ENCODE measurements at places on chromosomes 3 and 15.

- H3K36me3 ChIP-seq, result no peaks in the 10 kb centered on the region
- no peak for DNase-seq
- H3K27ac ChIP-seq, result no peak overlapping the region
- H3K27me3 ChIP-seq, result no peaks in the 10 kb centered on the region
- H3K4me1 ChIP-seq, result no peaks in the 10 kb centered on the region
- no peak overlapping the region for H3K4me3 ChIP-seq
Measured at GRCh38 chr3:135041601-135042000, 246.5 kb downstream of the EPHB1 start.

DNA sequence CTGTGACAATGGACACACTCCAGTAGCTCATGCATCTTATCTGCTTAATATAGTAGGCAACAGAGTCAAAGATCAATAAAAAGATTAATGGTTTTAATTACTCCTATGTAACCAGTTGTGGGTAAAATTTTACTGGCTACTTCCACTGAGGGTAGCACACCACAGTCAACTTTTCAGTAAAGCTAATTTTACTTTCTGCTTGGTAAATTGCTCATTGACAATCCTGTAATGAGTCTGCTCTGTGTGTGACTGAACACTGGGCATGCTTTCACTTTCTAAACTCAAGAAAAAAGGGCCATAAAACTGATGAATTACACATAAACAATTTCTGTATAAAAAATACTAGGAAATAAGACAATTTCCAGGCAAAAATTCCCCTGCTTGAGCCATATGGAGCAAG is 838.3 kb downstream of the VGLL3 start:
- no peak for DNase-seq
- H3K27me3 ChIP-seq, result no peaks in the 10 kb centered on the region
- no peaks in the 10 kb centered on the region for H3K36me3 ChIP-seq
- H3K27ac ChIP-seq, result no peak overlapping the region

- DNase-seq, result no peak
- H3K4me1 ChIP-seq, result peaks cover 5% of the 10 kb centered on the region
- no peaks in the 10 kb centered on the region for H3K36me3 ChIP-seq
- H3K4me3 ChIP-seq, result no peak overlapping the region
- no peaks in the 10 kb centered on the region for H3K27me3 ChIP-seq
Measured at GRCh38 chr3:31960793-31961431, 20.1 kb downstream of the OSBPL10 start.

GRCh38 chr3:181808053-181808452 is 96.3 kb downstream of the SOX2 start:
- no peaks in the 10 kb centered on the region for H3K27me3 ChIP-seq
- H3K4me1 ChIP-seq, result no peaks in the 10 kb centered on the region
- no peaks in the 10 kb centered on the region for H3K36me3 ChIP-seq
- no peak for DNase-seq

GRCh38 chr3:126352476-126353454 is 4.4 kb downstream of the KLF15 start:
- H3K4me3 ChIP-seq, result no peak overlapping the region
- H3K36me3 ChIP-seq, result no peaks in the 10 kb centered on the region
- DNase-seq, result no peak

DNA sequence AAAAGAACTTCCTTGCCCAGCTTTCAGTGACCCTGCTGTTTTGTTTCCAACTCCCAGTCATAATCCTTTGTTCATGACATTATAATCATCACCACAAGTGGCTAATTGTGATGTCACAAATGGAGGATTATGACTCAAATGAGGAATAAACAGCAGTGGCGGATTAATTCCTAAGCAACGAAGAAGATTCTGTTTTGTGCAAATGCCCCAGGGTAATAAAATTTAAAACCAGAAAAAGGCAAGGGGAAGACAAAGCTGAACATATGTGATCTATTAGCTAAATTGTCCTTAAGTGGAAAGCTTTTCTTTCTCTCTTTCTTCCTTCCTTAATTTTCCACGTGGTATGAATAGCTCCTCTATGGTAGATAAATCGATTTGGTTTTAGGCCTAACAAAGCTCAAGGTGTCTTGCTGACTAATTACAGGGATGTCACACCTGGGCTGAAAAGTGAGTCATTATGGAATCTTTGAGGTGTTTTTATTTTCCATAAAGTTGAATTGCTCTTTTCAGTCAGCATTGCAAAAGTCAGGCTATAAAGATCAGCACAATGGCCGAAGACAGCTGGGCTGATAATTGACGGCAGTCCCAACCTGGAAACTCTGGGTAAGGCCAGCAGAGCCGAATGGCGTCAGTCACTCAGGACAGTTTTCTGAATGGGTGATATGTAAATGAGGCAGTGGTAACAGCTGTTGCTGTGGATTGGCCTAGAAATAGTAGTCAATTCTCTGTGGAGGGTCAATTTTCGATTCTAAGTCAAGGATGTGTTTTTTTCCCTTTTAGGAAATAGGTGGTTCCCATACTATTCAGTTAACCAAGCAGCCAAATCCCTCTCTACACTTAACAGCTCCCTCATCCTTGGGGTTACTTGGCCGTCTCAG is 121.5 kb downstream of the PTPRG start:
- H3K4me1 ChIP-seq, result no peaks in the 10 kb centered on the region
- H3K27me3 ChIP-seq, result no peaks in the 10 kb centered on the region
- H3K4me3 ChIP-seq, result no peak overlapping the region
- no peaks in the 10 kb centered on the region for H3K36me3 ChIP-seq
- H3K27ac ChIP-seq, result no peak overlapping the region
- no peak for DNase-seq

GRCh38 chr3:157394411-157394810 is 42.2 kb upstream of the PTX3 start:
- no peak for DNase-seq
- H3K4me1 ChIP-seq, result no peaks in the 10 kb centered on the region
- H3K36me3 ChIP-seq, result no peaks in the 10 kb centered on the region
- H3K27me3 ChIP-seq, result no peaks in the 10 kb centered on the region
- no peak overlapping the region for H3K4me3 ChIP-seq
- no peak overlapping the region for H3K27ac ChIP-seq

DNA sequence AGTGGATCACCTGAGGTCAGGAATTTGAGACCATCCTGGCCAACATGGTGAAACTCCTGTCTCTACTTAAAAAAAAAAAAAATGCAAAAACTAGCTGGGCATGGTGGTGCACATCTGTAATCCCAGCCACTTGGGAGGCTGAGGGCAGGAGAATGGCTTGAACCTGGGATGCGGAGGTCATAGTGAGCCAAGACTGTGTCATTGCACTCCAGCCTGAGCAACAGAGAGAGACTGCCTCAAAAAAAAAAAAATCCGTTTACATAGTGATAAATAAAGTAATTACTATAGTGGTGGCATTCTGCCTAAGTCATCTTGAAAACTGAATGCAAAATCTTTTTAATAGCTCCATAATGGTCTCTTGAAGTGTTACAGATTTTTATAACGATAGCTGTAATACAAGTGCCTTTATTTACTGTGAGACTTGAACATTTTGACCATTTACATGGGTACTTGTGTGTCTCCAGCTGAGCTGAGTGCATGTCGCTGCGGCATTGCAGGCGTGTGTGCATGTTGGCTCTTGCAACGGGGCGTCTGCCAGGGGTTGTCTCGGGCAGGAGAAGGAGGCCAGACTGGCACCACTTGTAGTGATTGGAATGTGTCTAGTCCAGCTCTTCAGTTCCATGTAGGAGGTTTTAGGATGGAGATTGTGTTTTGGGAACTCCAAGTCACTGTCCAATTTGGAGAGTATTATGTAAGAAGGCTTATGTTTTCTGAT is 111.9 kb downstream of the IGF1R start:
- no peaks in the 10 kb centered on the region for H3K27me3 ChIP-seq

GRCh38 chr3:50150863-50151686 is 4.0 kb upstream of the SEMA3F start:
- peaks cover 22% of the 10 kb centered on the region for H3K27me3 ChIP-seq
- no peak overlapping the region for H3K4me3 ChIP-seq
- no peaks in the 10 kb centered on the region for H3K36me3 ChIP-seq
- peaks cover 5% of the 10 kb centered on the region for H3K4me1 ChIP-seq
- DNase-seq, result no peak

DNA sequence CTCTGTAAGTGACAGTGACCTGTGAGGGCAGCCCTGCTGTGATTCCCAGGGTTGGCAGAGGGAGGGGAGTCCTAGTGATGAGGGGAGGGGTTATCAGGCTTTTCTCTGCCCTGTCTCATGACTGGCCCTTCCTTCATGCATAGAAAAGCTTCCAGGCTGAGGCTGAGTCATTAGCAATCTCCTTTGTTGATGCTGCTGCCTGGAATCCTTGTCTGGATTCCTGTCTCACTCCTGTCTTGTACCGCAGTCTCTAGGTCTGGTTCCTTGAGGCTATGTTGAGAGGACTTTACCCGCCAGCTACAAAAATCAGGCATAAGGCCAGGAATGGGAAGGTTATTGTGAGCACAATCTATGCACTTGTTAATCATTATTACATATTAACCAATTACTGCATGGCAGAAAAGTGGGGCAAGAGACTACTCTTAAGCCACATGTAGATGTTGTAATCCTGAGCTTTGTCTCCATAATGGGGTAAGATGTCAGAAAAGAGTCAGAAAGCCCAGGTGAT is 7.2 kb downstream of the KLHL6 start:
- no peak for DNase-seq
- peaks cover 35% of the 10 kb centered on the region for H3K36me3 ChIP-seq
- H3K4me3 ChIP-seq, result no peak overlapping the region
- H3K27ac ChIP-seq, result no peak overlapping the region

GRCh38 chr3:135898774-135899173 is 66.8 kb upstream of the PPP2R3A start:
- no peaks in the 10 kb centered on the region for H3K4me1 ChIP-seq
- H3K27me3 ChIP-seq, result no peaks in the 10 kb centered on the region
- no peak overlapping the region for H3K27ac ChIP-seq
- DNase-seq, result no peak
- H3K36me3 ChIP-seq, result no peaks in the 10 kb centered on the region

DNA sequence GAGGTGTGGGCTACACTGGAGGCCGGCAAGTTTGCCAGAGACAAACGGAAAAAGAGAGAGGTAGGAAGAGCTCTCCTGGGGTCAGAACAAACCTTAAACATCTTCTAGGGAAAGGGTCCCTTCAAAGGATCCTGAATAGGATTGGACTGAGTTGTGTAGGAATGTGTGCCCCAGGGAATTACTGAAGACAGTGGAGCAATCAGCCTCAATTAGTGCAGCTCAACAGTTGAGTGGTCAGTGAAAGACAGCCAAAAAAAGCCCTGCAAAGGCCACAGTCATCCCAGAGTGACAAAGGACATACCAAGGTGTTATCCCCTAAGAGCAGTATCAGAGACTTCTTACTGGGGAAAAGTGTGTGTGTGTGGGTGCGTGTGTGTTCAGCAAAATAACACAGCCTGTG is 70.3 kb downstream of the NUP210 start:
- H3K27me3 ChIP-seq, result no peaks in the 10 kb centered on the region
- peaks cover 47% of the 10 kb centered on the region for H3K4me1 ChIP-seq
- no peak overlapping the region for H3K4me3 ChIP-seq
- no peak for DNase-seq

- peak overlapping the region; percentile 4 for H3K4me3 ChIP-seq
- peaks cover 46% of the 10 kb centered on the region for H3K4me1 ChIP-seq
- peaks cover 11% of the 10 kb centered on the region for H3K36me3 ChIP-seq
- no peak for DNase-seq
Measured at GRCh38 chr3:28243424-28244106, 2.1 kb downstream of the CMC1 start.

GRCh38 chr15:30859091-30859874 is 44.4 kb upstream of the FAN1 start:
- no peak for DNase-seq
- no peak overlapping the region for H3K27ac ChIP-seq
- H3K4me1 ChIP-seq, result peaks cover 5% of the 10 kb centered on the region

DNA sequence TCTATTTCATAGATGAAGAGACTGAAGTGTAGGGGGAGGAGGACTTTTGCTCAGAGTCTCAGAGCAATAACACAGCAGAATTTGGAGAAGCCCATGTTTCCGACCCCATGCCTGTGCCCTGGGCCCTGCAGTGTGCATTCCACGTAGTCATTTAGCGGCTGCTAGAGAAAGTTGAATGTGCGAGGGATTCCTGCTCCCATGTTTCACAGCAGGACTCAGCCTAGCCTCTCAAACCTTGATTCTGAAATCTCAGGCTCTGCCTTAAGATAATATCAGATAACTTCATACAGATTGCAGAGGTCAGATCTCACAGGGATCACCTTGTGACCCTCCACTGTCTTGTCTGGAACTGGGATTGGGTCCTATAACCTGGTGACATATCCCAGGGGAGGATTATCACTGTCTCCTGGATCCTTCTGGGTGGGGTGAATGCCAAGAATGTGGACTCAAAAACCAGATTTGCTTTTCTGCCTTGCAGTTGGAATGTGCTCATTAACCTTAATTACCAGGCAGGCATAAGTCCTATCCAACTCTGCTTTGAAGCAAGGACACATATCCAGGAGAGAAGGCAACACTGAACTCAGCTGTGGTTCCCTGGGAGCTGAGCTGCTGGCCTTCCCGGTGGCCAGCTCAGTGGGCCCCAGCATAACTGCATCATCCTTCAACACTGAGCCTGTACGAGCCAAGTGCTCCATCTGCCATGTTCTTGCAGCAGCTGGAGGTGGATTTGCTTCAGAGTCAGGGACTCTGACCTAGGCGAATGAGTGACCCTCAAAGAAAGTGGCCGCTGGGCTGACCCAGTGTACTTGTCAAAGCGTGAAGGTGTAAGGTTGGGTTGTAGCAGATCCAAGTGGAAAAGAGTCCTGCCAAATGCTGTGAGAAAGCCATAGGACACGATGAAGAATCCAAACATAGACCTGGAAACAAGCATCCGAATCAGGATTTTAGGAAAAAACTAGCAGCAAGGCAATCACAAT is 43.0 kb downstream of the CTXND1 start:
- no peak overlapping the region for H3K4me3 ChIP-seq
- H3K36me3 ChIP-seq, result no peaks in the 10 kb centered on the region
- no peak for DNase-seq
- H3K4me1 ChIP-seq, result no peaks in the 10 kb centered on the region
- peaks cover 30% of the 10 kb centered on the region for H3K27me3 ChIP-seq
- H3K27ac ChIP-seq, result no peak overlapping the region

GRCh38 chr3:179234199-179234598 is 16.7 kb downstream of the KCNMB3 start:
- peaks cover 8% of the 10 kb centered on the region for H3K4me1 ChIP-seq
- no peaks in the 10 kb centered on the region for H3K27me3 ChIP-seq
- H3K4me3 ChIP-seq, result no peak overlapping the region
- no peak for DNase-seq
- H3K36me3 ChIP-seq, result peaks cover 28% of the 10 kb centered on the region

GRCh38 chr3:18531662-18532061 is 106.5 kb upstream of the SATB1 start:
- H3K27me3 ChIP-seq, result no peaks in the 10 kb centered on the region
- peaks cover 8% of the 10 kb centered on the region for H3K4me1 ChIP-seq
- no peak for DNase-seq
- H3K4me3 ChIP-seq, result no peak overlapping the region
- H3K36me3 ChIP-seq, result peaks cover 33% of the 10 kb centered on the region
- H3K27ac ChIP-seq, result no peak overlapping the region
